WTC11 (cell line): ENCODE measurements at places on chromosomes 1 and 21. TPM values are rescaled to one million over a fixed set of nuclear protein-coding genes. Genes with fewer than 3 reads are reported as not detected.
A peak's percentile ranks its signal among the peaks of the same experiment; 100 is the strongest.

GRCh38 chr1:41101950-41102607 is 80.6 kb upstream of the SLFNL1 start:
- H3K36me3 ChIP-seq = no peaks in the 10 kb centered on the region
- DNase-seq = no peak
- H3K4me1 ChIP-seq = peaks cover 8% of the 10 kb centered on the region
- no peak overlapping the region for H3K27ac ChIP-seq
- no peak overlapping the region for H3K4me3 ChIP-seq

- H3K36me3 ChIP-seq = 0 out of 2 replicates have a peak, but pooled peaks cover 3% of the 10 kb centered on the region
- H3K27me3 ChIP-seq = no peaks in the 10 kb centered on the region
- peaks cover 48% of the 10 kb centered on the region for H3K4me1 ChIP-seq
- H3K4me3 ChIP-seq = no peak overlapping the region
- DNase-seq = no peak
- H3K27ac ChIP-seq = peak overlapping the region; percentile 64
Measured at GRCh38 chr1:8456308-8456912, 138.5 kb downstream of the SLC45A1 start.

DNA sequence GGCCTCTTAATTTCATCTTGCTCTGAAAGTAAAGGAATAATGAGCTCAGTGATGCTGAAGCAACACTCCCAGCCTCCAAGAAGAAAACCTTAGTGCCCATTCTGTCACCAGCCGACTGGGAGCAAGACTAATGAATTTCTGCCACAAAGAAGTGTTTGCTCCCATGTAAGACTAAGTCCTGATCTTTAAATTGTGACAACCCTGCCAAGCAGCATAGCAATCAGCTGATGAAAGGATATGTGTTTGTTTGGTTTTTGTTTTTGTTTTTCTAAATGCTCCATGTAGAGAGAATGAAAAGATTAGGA is 113.7 kb upstream of the PALMD start:
- no peak overlapping the region for H3K27ac ChIP-seq
- peaks cover 41% of the 10 kb centered on the region for H3K4me1 ChIP-seq
- DNase-seq = no peak
- no peaks in the 10 kb centered on the region for H3K27me3 ChIP-seq
- 0 out of 2 replicates have a peak, but pooled peaks cover 2% of the 10 kb centered on the region for H3K36me3 ChIP-seq
- no peak overlapping the region for H3K4me3 ChIP-seq

GRCh38 chr1:179081687-179082332 is at the start of gene TOR3A:
TSS of gene TOR3A (plus strand) at chr1:179082070. CDS start at chr1:179082129, 59 bp downstream.
- H3K27me3 ChIP-seq = no peaks in the 10 kb centered on the region
- H3K27ac ChIP-seq = peak within 1 kb of the TSS; percentile 95
- H3K36me3 ChIP-seq = peaks cover 7% of the 10 kb centered on the region; the same call in 1 of the 2 replicates
- DNase-seq = peak; percentile 93
- peak within 1 kb of the TSS; percentile 89 for H3K4me3 ChIP-seq
- peaks cover 22% of the 10 kb centered on the region for H3K4me1 ChIP-seq

GRCh38 chr1:171922999-171923398 is 81.7 kb downstream of the DNM3 start:
- H3K4me3 ChIP-seq = no peak overlapping the region
- no peaks in the 10 kb centered on the region; the same call in 1 of the 2 replicates for H3K36me3 ChIP-seq
- no peak overlapping the region for H3K27ac ChIP-seq
- DNase-seq = no peak
- H3K4me1 ChIP-seq = 0 out of 2 replicates have a peak, but pooled peaks cover 3% of the 10 kb centered on the region

DNA sequence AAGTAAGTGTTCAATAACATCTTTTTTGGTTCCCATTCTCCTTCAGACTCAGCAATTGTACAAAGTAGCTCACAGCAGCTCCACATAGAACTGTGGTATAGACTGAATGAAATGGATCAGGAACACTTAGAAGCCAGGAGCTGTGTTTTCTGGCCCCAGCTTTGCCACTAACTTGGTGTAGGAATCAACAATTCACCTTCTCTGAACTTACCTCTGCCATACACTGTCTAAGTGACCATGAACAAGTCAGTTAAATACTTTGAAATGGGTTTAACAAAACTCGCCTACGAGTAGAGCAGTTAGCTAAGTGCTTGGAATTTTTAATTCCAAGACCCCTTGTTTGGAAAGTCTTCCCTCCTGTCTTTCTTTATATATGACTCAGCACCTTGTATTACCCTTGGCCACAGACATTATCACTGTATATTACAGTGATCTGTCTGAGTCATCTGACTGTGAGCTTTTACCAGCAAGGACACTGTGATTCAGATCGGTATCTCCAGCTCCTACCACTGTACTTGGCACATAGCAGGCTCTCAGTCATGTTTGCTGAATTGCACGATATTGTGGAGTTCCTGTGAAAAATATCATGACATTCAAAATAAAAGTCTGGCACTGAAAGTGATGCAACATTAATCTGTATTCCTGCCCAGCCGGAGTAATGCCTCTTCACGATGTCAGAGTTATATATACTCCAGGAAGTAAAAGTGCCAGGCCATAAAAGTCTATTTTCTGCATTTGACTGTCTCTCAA is 101.7 kb upstream of the BEND5 start:
- H3K4me3 ChIP-seq = no peak overlapping the region
- no peak for DNase-seq
- no peak overlapping the region for H3K27ac ChIP-seq
- H3K27me3 ChIP-seq = no peaks in the 10 kb centered on the region
- no peaks in the 10 kb centered on the region for H3K36me3 ChIP-seq

- H3K27me3 ChIP-seq = no peaks in the 10 kb centered on the region
- no peaks in the 10 kb centered on the region for H3K36me3 ChIP-seq
- DNase-seq = no peak
- no peak overlapping the region for H3K4me3 ChIP-seq
- H3K4me1 ChIP-seq = peaks cover 17% of the 10 kb centered on the region
Measured at GRCh38 chr1:119462964-119463363, 44.0 kb upstream of the HSD3B1 start.

- H3K27me3 ChIP-seq = peaks cover 61% of the 10 kb centered on the region
Measured at GRCh38 chr1:225739542-225740107, 38.0 kb upstream of the SRP9 start.

DNA sequence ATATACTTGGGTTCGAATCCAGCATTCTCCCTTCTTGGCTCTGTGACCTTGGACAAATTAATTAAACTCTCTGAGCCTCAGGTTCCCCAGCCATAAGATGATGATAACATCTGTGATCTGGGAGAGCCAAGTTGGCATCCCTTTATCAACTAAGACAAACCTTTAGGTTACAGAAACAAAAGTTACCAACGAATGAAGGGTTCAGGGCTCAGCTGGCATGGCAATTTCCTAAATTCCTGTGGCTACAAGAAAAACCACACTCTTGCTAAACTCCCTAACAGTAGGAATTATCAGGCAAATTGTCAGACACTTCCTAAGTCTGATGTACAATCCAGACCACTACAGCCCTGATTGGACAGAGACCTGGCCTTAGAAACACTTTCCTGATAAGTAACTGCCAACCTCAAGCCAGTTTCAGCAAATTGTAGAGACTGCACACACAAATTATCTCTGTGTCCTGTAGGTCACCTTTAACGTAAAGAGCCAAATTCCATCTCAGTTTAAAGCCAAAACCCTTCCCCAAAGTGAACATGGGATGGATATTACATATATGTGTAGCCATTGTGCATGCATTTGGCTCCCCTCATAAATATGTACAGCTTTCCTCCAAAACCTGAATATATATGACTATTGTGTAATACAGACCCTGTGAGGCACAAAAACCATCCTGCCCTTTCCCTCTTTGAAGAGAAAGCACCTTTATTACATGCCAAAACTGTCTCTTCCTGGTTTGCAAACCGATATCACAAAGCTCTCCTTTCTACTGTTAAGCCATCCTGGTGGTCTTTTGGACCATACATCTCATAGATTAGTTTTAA is 39.5 kb upstream of the EDARADD start:
- H3K36me3 ChIP-seq = peaks cover 6% of the 10 kb centered on the region; the same call in 1 of the 2 replicates
- H3K4me3 ChIP-seq = no peak overlapping the region
- DNase-seq = no peak
- no peak overlapping the region for H3K27ac ChIP-seq
- H3K27me3 ChIP-seq = peaks cover 4% of the 10 kb centered on the region

DNA sequence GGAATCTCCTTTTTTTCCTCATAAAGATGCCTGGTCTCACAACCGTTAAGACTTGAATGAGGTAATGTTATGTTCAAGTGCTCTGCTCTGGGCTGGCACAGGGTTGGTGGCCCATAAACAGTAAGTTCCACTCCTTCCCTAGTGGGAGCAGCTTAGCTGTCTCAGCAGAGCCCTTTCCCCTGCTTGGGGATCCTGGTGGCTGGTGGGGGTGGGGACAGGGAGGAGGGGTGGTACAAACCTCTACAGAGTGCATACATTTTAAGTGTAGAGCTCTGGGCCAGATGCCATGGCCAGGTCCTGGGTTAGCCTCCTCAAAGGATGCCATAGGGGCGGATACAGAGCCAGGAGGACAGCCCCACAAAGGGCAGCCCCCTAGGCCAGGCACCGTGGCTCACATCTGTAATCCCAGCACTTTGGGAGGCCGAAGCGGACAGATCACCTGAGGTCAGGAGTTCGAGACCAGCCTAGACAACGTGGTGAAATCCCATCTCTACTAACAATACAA is 20.7 kb upstream of the PADI1 start:
- H3K4me1 ChIP-seq = peaks cover 17% of the 10 kb centered on the region
- no peak for DNase-seq
- H3K36me3 ChIP-seq = peaks cover 4% of the 10 kb centered on the region
- no peak overlapping the region for H3K27ac ChIP-seq

DNA sequence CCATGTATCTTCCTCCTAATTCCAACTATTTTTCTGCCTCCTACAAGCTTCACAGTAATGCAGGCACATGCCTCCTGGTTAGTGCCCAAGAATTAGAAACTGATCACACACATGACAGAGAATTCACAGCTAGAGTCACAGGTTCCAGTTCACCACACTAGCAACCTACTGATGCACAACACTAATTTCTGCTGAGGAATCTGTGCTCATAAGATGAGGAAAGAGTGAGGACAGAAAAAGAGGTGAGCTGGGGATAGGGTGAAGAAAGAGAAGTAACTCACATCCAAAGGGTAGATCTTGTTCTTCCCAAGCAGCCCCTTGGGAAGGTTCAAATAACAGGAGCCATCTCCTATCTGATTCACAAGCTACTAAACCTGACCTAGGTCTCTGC is 61.3 kb downstream of the PUM1 start:
- H3K36me3 ChIP-seq = peaks cover 32% of the 10 kb centered on the region
- no peak for DNase-seq
- no peaks in the 10 kb centered on the region for H3K27me3 ChIP-seq
- H3K27ac ChIP-seq = peak overlapping the region; percentile 68

GRCh38 chr1:77375990-77376389 is 94.2 kb downstream of the AK5 start:
- DNase-seq = no peak
- no peak overlapping the region for H3K4me3 ChIP-seq
- H3K36me3 ChIP-seq = no peaks in the 10 kb centered on the region
- H3K4me1 ChIP-seq = peaks cover 13% of the 10 kb centered on the region
- no peak overlapping the region for H3K27ac ChIP-seq

GRCh38 chr1:66284746-66285145 is 249.2 kb upstream of the SGIP1 start:
- no peaks in the 10 kb centered on the region for H3K4me1 ChIP-seq
- H3K27me3 ChIP-seq = no peaks in the 10 kb centered on the region
- no peak overlapping the region for H3K27ac ChIP-seq

DNA sequence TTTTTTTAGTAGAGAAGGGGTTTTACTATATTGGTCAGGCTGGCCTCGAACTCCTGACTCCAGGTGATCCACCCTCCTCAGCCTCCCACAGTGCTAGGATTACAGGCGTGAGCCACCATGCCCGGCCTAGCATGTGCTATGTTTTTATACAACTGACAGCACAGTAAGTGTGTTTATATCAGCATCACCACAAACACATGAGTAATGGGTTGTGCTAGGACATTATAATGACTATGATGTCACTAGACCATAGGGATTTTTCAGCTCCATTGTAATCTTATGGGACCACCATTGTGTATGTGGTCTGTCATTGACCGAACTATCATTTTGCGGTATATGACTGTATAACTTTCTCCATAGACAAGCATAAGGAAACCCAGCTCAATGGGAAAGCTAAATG is 6.3 kb downstream of the LEFTY2 start:
- H3K4me3 ChIP-seq = no peak overlapping the region
- no peaks in the 10 kb centered on the region for H3K36me3 ChIP-seq
- H3K27ac ChIP-seq = no peak overlapping the region
- peaks cover 4% of the 10 kb centered on the region for H3K4me1 ChIP-seq

DNA sequence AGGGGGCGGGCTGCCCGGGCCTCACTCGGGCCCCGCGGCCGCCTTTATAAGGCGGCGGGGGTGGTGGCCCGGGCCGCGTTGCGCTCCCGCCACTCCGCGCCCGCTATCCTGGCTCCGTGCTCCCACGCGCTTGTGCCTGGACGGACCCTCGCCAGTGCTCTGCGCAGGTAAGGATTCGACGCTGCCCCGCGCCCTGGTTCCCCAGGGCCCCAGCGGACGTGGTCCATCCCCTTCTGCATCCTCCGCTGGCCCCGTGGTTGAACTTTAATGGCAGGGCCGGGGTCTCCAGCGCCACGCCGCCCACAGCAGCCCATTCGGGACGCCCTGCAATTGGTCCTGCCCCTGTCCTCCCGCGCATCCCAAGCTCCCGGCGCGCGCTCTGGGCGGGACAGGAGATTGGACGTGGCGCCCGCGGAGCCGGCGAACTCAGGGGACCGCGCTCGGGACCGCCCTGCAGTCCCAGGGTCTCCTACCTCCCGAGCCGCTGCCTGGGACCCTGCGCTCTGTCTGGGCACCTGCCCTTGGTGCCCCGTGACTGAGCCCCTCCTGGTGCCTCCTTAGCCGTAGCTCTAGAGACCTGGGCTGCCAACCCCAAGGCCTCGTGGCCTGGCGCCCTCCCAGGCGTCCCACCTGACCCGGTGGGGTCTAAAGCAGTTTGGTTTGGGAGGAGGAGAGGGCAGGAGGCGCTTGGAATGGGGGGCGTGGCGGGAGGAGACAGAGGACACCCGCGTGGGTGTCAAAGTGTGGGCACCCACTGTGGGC is at the start of gene ALPL:
TSS of gene ALPL (plus strand) at position 73 of the 762 bp plus-strand sequence. CDS start 44,659 bp downstream, outside the sequence.
- DNase-seq = peak; percentile 50
- peaks cover 35% of the 10 kb centered on the region for H3K4me1 ChIP-seq
- peak within 1 kb of the TSS; percentile 69 for H3K4me3 ChIP-seq
- H3K27me3 ChIP-seq = peaks cover 21% of the 10 kb centered on the region
- H3K36me3 ChIP-seq = peaks cover 3% of the 10 kb centered on the region; the same call in 1 of the 2 replicates
- peak within 1 kb of the TSS; percentile 86 for H3K27ac ChIP-seq

GRCh38 chr1:221816899-221817298 is 75.0 kb upstream of the DUSP10 start:
- DNase-seq = no peak
- H3K4me3 ChIP-seq = no peak overlapping the region
- H3K27ac ChIP-seq = no peak overlapping the region
- no peaks in the 10 kb centered on the region for H3K27me3 ChIP-seq
- H3K4me1 ChIP-seq = peaks cover 16% of the 10 kb centered on the region

- H3K27me3 ChIP-seq = no peaks in the 10 kb centered on the region
- peaks cover 21% of the 10 kb centered on the region for H3K36me3 ChIP-seq
- DNase-seq = no peak
- H3K4me1 ChIP-seq = peaks cover 18% of the 10 kb centered on the region
Measured at GRCh38 chr1:161031874-161032273, 6.9 kb downstream of the TSTD1 start.

- no peaks in the 10 kb centered on the region for H3K36me3 ChIP-seq
- no peak overlapping the region for H3K27ac ChIP-seq
- no peak overlapping the region for H3K4me3 ChIP-seq
- DNase-seq = no peak
- no peaks in the 10 kb centered on the region; the same call in 1 of the 2 replicates for H3K27me3 ChIP-seq
- peaks cover 9% of the 10 kb centered on the region for H3K4me1 ChIP-seq
Measured at GRCh38 chr1:117575586-117576225, 30.1 kb upstream of the TENT5C start.

GRCh38 chr1:54681358-54681757 is 34.3 kb upstream of the TTC4 start:
- peaks cover 3% of the 10 kb centered on the region; the same call in 1 of the 2 replicates for H3K27me3 ChIP-seq
- no peak overlapping the region for H3K4me3 ChIP-seq
- H3K4me1 ChIP-seq = peaks cover 10% of the 10 kb centered on the region
- H3K36me3 ChIP-seq = no peaks in the 10 kb centered on the region
- no peak overlapping the region for H3K27ac ChIP-seq

The FNDC10 gene
- total RNA-seq = 30.4 to 37.5 TPM (median 34.9 TPM) in 3 replicates

The ERO1B gene
- total RNA-seq = 3.2 to 4.7 TPM (median 4.4 TPM) in 3 replicates

The FASLG gene
- total RNA-seq = not detected in 3 replicates

The DDAH1 gene
- total RNA-seq = 22.8 to 27.8 TPM (median 27.5 TPM) in 3 replicates
